CD4-positive, alpha-beta T cell treated with Interleukin-4 for 4 hours (primary cell): ENCODE measurements at places on chromosomes 3 and 15.

- DNase-seq = no peak
Observed at GRCh38 chr3:16427103-16427965, 86.2 kb downstream of the RFTN1 start.

GRCh38 chr15:62391641-62392262 is 226.7 kb upstream of the C2CD4B start:
- no peak for DNase-seq

- DNase-seq = no peak
Observed at GRCh38 chr15:73395671-73396070, 26.9 kb upstream of the HCN4 start.

DNA sequence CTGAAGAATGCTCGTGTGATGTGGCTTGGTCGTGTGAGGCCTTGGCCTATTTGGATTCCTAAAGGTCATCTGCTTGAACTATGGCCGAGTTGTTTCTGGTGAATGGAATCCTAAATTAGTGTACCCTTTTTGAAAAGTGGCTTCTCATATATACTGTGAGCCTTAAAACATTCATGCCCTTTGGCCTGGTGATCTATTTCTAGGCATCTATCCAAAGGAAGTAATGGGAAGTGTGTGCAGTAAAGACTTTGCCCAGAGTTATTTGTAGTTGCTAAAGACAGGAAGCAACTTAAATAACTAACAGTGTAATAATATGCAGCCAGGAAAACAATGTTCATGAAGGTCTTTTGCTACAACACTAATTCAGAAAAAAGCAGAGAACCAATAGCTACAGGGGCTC is 3.0 kb downstream of the DGKG start:
- DNase-seq = no peak

- no peak for DNase-seq
Observed at GRCh38 chr3:168585544-168585943, 489.8 kb upstream of the GOLIM4 start.

GRCh38 chr3:74501007-74501406 is 113.5 kb downstream of the CNTN3 start:
- DNase-seq = no peak
